ENCODE measurements at places on chromosomes 6 and 20. TPM values are rescaled to one million over a fixed set of nuclear protein-coding genes. Genes with fewer than 3 reads are reported as not detected.

GRCh38 chr20:32636821-32637220, 36.9 kb downstream of the C20orf203 start:
- DNase-seq = no peak

GRCh38 chr6:156068881-156069280, 613.2 kb upstream of the NOX3 start:
- DNase-seq = no peak

DNA sequence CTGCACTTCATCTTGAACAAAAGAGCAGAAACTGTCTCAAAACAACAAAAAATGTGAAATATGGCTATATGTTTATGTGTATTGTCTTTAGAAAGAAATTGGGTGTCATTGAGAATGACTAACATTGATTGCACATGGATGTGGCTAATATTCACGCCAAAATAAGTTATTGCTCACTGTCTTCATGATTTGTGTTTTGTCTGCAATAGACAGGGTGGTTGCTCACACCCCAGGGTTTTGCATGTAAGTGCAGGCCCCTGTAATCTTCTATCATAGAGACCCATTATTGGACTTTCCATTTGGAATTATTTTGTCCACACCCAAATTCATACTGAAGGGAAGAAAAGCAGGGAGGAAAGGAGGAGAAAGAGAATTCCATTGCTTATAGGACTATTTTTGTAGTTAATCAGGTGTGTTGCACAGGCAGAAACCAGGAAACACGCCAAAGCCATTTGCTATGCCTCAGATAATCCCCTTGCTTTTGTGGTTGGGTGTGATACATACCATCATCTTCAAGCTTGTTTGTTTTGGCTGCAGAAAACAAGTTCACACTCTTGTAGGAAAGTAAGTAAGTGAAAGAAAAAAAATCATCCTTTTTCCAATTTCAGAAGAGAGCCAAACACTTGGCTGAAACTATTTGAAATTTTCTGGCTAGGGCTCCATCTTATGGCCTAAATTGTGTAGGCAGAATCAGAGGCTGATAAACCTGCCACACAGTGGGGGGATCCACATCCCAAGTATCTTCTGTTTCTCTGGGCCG, 214.1 kb downstream of the COL12A1 start:
- peak; percentile 62 for DNase-seq

- DNase-seq = no peak
These were observed 55.6 kb downstream of the SLX4IP start for GRCh38 chr20:10490706-10491105.

DNA sequence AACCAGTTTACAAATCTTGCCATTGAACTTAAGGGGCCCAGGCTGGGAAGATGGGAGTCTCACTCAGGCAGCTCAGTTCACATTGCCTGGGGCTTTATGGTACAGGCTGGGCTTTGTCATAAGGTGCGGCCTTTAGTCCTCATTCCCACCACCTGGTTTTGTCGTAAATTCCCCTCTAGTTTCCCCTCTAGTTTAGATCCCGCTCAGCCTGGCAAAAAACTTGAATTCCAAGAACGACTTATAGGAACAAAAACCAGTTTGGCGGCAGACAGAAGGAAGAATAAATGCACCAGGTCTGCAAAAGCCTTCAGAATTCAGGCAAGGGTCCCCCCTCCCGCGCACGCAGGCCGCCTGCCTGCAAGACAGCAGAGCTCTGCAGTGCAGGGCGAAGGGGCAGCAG, 4.1 kb downstream of the BMP7 start:
- DNase-seq = no peak

Gene REM1
- polyA plus RNA-seq = not detected

GRCh38 chr20:50980851-50981713, 22.5 kb downstream of the MOCS3 start:
- DNase-seq = peak; percentile 52

DNA sequence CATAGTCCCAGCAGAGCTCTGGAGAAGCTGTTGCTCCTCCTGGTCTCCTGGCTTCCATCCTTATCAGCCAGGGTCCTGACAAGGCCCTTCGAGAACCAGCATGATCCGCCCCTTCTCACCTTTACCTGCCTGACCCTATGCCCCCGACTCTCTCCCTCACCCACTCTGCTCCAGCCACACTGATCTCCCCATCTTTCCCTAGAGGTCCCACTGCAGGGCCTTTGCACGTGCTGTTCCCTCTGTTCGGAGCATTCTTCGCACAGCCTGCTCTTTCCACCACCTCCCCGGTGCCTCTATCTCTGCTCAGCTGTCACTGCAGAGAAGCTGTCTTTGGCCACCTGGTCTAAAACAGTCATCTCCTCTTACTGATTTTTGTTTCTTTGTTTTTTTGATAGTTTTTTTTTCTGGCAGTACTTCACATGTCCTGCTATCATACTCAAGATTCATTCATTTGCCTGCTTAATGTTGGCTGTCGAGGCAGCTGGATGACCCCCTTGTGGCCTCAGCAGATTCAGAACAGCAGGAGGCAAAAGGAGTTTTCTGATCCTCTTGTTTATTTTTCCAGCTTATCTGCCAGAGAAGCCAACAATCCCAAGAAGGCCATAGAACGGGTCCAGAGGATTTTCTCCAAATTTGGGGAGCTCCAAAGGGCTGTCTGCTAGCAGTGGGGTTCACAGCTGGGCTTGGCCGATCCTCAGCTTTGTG, 1.6 kb upstream of the PTGIS start:
- no peak for DNase-seq

GRCh38 chr6:147639279-147639678, 130.8 kb downstream of the SAMD5 start:
- DNase-seq = no peak

Gene CLDN20
- 0.09 TPM for polyA plus RNA-seq

Gene PRRT1
- polyA plus RNA-seq = 5.9 TPM

DNA sequence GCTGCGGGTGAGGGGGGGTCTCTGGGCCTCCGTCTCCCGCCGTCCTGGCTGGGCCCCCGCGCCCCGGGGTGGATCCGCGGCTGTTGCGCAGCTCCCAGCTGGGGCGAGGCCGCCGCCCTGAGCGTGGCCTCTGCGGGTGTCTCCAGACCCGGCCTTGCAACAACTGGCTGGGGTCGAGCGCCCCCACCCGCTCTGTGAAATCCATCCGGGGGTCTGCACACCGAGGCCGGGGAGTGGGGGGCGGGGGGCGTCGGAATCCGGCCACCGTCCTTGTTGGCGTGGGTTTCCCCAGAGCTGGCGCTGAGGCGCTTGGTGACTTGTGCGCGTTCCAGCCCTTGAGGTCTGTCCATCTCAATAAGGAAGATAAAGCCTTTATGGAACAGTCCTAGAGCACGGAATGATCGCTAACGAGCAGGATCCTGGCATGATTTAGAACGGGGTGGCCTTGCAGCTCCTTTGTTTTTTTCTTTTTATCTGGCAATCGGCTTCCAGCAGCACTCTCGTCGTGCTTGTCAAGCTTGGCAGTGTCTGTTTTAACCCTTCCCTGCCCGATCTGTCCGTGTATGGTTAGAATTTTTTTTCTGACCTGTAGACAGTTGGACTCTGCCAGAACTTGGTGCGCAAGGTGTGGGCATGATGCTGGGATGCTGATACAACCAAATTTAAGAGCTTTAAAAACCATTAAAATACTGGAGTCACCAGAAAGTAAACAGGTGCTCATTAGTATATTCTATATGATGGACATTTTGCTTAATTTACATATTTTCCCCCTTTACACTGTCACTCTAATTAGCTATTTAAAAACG, 675 bp downstream of the DSTN start:
- peak; percentile 65 for DNase-seq

Gene STMND1
- 0.14 TPM for polyA plus RNA-seq

Gene TPX2
- 29.8 TPM for polyA plus RNA-seq

GRCh38 chr6:26216886-26217713, 129.9 kb downstream of the HFE start:
- DNase-seq = peak; percentile 94

DNA sequence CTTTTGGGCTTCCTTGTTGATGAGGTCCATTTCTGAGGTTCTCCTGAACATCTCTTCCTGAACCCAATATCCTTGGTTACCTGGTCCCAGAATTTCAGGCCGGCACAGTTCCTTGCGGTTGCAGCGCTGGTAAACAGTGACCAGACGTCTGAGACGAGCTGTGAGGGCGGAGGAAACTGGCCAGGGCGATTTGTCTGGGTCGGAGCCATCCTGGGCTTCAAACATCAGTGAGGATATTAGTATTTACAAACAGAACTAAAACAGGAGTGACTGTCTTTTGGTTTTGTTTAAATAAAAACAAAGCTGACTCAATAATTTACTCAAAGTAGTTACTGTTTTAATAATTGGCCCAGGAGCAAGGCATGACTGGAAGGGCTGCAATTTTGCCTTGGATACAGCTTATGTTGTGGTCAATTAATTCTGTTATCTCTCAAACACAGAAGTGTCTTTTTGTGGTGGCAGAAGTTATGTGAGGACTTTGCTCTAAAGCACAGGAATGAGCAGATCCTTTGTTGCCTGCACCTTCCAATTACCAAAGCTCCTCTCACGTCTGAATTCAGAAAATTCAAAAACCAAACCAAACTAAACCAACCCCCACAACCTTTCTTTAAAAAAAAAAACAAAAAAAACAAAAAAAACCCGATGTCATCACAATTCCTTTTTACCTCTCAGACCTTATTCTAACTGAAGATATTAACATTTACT, 58.7 kb upstream of the EMILIN3 start:
- no peak for DNase-seq

DNA sequence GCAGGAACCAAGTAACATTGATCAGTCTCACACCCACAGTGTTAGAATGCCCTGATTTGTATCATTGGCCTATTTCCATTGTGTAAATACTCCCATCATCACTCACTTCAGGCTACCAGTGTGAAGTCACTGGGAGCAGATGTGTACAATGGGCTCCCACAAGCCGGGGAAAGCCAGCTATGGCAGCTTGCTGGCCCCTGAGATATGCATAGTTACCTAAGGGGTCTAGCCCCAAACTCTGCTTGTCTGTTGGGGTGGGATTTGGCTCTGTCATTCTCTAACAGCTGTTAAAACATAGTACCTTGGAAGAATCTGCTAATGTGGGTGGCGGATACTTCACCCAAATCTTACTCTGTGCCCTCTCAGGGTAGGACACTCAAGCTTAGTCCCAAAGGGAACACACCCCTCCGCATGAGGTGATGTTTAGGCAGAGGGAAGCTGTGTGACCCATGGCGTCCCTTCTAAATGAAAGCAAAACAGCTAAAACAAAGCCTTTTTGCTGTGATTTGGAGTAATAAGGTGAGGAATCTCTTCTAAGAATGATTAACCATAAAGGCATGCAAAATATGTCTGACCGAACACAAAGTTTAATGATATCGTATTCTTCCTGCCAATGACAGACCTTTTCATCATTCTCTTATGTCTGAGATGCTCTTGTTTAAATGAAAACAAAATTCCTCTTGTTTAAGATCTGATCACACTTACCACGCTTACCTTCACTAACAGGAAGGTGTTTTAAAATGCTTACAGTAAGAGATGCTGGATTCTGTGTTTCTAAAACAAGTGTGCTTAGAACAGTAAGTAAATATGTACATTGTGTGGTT, 45.9 kb upstream of the PXDC1 start:
- DNase-seq = no peak

GRCh38 chr6:170062209-170062914, 228.5 kb downstream of the DLL1 start:
- DNase-seq = no peak

Gene LIN28B
- not detected for polyA plus RNA-seq

DNA sequence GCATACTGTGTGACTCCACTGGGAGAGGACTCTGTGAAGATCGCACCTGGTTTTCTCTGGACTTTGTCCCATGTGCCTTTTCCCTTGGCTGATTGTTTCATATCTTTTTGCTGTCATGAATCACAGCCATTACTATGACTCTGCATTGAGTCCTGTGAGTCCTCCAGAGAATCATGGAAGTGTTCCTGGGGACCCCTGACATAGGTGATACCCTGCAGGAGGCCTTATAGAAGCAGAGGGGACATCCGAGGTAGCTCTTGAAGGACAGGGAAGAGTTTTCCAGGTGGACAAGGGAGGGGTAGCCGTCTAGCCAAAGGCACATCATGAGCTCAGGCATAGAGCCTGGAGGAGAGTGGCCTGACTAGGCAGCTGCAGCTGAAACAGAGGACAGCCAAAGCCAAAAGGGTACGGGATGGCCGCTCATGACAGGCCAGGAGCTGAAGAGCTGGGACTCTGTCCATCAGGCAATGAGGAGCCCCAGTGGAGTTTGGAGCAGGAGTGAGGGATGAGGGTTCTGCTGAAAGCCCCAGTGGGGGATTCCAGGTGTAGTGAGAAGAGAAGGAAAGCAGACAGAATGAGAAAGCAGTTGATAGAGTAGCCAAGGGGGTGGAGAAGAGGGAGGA, 86.6 kb upstream of the TOX2 start:
- no peak for DNase-seq

- peak; percentile 99 for DNase-seq
These were observed at the start of the genes ACOT13 and TDP2 for GRCh38 chr6:24666641-24667377. TSS of gene ACOT13 (plus strand) at chr6:24667077. CDS start at chr6:24667264, 187 bp downstream. TSS of gene TDP2 (minus strand) at chr6:24666899. CDS start at chr6:24666862, 37 bp downstream.

DNA sequence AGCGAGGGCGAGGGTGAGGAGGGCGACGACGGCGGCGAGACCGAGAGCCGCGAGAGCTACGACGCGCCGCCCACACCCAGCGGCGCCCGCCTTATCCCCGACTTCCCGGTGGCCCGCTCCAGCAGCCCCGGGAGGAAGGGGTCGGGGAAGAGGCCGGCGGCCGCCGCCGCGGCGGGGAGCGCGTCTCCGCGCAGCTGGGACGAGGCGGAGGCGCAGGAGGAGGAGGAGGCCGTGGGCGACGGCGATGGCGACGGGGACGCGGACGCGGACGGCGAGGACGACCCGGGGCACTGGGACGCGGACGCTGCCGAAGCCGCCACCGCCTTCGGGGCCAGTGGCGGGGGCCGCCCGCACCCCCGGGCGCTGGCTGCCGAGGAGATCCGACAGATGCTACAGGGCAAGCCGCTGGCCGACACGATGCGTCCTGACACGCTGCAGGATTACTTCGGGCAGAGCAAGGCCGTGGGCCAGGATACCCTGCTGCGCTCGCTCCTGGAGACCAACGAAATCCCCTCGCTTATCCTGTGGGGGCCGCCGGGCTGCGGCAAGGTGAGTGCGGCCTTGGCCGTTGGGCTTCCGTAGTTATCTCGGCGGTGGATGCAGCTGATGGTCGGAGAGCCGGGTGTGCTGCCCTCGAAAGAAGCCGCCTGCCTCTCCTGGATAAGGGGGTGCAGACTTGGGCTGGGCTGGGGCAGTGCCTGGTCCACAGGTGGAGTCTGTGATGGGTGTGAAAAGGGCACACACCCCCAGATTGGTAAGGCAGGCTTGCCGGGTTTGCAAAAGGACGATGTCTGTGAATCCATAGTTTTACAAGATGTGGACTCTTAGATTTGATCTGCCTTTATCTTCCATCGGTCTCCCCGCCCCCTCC, 938 bp downstream of the WRNIP1 start:
- DNase-seq = peak; percentile 43

DNA sequence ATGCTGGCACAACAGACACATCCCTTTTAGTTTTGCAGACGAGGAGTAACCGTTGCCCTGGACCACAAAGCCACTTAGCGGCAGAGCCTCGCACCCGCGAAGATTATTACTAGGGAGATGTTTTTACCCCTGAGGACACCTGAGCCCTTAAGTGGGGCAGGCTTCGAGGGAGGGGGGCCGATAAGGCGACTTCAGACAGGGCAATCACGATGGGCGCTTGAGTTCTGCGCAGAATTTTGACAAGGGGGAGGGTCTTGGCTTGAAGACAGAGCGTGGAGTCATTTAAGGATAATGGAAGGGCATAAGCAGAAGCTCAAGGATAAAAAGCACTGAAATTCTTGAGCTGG, 650 bp upstream of the TTK start:
- no peak for DNase-seq

GRCh38 chr20:54742193-54742592, 266.8 kb downstream of the DOK5 start:
- DNase-seq = no peak

Gene CYP21A2
- polyA plus RNA-seq = 1.1 TPM

GRCh38 chr20:38838326-38838725, 32.8 kb downstream of the PPP1R16B start:
- DNase-seq = no peak
